Foreskin fibroblast (primary cell): ENCODE measurements at places on chromosomes 1 and 21.

DNA sequence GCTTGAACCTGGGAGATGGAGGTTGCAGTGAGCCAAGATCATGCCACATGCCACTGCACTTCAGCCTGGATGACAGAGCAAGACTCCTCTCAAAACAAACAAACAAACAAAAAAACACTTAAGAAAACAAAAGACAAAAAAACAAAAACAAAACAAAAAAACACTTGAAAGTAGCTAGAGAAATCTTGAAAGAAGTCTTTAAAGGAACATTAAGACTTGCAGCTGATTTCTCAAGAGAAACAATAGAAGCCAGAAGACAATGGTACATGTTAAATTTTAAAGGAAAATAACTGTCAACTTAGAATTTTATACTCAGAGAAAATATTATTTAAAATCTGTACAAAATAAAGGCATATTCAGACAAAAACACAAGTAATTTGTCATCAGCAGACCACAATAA, 71.3 kb downstream of the HLX start:
- DNase-seq = no peak

GRCh38 chr1:172882791-172883386, 167.9 kb downstream of the TNFSF18 start:
- DNase-seq = no peak

DNA sequence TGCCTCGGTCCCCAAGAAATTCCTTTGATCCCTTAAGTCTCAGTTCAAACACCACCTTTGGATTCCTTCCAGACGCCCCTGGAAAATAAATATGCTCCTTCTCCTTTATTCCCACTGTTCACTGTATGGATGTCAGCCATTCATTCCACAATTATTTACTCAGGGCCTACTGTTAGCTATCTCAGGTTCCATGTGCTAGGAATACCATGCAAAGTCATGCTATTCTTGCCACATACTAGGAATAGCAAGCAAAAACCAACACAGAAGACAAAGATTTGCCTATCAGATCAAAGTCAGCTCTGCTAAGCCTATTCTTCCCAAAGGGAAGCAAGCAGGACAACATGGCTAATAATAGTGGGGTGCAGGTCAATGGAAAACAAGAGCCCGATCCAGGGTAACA, 29.8 kb downstream of the TTC13 start:
- DNase-seq = no peak

DNA sequence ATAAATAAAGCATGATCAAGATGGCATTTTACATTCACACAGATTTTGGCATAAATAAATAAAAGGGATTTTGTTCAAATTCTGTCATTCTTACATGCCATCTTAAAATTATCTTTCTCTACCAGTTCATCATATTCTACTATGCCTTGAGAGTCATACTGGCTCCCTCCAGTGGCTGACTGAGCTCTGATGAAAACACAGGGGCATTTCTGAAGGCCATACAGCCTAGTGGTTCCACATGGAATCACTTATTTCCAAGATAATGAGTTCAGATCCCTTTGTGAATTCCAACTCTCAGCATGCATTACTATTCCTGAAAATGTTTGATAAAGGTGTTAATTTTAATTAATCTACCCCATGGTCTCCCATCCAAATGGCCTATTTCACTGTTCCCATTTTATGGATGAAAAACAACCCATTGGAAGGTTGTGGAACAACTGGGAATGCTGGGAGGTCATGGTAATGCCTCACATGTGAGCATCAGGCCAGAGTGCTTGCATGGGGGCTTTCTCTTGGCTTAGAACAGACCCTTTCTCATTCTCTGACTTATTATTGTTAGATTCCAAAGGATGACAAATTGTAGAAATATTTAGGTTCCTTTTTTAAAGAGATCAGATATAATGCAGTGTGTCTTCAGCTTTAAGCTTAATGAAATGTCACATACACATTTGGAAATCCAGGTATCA, 622.4 kb upstream of the PKN2 start:
- DNase-seq = peak; percentile 30

DNA sequence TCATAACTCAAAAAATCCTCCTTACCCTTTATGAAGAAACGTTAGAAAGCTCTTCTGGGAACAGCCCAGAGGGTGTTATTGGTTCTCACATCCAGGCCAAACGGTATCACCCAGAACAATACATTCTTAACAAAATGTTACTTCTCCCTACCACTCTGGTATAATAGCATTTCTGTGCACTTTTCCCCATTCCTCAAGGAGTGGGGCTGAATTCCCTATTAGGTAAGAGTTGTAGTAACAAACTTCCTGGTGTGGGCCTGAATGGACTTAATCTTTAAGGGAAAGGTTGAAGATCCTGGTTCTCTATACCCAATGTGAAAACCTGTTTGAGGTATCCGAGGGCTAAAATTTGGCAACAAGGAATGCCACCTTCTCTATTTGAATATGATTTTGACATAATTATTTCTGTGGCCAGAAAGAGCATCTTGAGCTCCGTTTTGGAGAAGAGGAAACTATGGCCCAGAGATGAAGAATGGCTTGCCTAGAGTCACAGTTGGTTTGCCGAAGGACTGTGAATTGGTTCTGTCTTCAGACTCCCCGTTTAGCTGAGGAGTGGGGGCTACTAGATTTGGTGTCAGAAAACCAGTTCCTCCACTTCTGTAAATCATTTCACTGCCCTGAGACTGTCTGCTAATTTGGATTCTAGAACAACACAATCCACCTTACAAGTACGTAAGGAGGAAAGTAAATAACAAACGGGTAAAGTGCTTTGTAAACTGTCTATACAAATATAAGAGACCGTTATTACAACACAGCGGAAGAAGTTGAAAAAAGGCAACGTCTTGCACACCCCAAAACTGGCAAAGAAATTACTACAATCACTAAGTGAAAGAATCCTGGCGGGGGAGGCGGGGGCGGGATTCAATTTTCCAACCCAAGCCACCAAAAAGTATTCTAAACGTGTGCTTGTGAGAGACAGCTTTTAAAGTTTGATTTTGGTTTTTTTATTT, 2.3 kb downstream of the ANP32E start:
- DNase-seq = no peak

- no peak for DNase-seq
These were observed 11.1 kb upstream of the SLC30A1 start for GRCh38 chr1:211589782-211590721.

DNA sequence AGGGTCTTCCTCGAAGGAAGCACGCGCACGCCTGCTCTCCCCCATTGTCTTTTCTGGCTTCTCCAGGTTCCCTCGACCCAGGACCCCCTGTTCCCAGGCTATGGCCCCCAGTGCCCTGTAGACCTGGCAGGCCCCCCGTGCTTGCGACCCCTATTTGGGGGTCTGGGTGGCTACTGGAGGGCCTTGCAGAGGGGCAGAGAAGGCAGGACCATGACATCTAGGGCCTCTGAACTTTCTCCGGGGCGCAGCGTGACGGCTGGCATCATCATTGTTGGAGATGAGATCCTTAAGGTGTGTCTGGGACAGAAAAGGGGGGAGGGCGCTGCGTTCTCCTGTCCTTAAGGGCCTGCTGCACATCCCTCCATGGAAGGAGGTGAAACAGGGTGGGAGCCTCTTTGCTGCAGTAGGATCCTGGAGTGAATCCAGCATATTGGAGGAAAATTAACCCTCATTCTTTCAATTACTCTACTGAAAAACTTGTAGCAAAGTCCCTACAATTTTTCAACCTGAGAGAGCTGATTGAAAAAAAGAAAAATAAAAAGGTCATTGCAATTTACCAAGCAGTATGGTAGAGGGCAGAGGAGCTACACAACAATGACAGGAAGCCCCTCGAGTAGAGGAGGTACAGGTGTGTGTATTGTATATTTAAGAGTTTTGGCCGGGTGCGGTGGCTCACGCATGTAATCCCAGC, 777 bp downstream of the FLAD1 start:
- no peak for DNase-seq

DNA sequence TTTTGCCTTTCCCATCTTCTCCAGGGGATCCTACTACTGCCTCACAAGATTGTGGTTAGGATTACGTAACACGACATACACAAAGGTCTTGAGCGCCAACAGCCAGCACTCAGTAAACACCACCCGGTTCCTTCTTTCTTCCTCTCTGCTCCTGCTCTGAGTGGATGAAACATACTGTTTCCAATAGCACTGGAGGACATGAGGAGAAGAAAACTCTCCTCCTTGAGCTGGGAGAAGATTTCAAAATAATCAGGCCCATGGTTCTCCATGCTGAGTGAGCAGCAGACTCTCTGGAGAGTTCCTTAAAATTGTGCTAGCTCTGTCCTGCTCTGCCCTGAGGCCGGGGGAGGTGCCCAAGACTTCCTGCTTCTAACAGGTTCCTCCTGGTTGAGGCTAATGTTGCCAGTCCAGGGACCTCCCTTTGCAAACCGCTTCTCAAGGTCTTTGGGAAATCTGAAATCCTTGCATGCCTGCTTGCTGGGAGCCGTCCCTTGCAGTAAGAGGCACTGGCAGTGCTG, 29.4 kb upstream of the MX1 start:
- DNase-seq = no peak

DNA sequence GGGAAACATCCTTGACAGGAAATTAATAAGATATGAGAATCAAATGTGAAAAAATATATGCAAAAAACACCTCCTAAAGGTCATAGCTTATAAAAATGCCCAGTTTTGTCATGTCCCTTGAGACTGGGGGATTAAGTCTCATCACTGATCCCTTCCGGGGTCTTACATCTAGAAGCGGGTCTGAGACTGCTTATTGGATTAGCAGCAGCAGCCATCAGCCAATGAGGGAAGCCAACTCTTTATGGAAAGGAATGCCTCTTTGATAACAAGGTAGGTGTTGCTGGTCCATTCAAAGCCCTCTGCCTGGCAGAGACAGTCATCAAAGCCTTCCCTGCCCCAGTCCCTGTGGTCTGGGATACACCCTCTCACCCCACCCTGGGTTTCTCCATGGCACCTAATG, 3.9 kb upstream of the CACNA1S start:
- no peak for DNase-seq

DNA sequence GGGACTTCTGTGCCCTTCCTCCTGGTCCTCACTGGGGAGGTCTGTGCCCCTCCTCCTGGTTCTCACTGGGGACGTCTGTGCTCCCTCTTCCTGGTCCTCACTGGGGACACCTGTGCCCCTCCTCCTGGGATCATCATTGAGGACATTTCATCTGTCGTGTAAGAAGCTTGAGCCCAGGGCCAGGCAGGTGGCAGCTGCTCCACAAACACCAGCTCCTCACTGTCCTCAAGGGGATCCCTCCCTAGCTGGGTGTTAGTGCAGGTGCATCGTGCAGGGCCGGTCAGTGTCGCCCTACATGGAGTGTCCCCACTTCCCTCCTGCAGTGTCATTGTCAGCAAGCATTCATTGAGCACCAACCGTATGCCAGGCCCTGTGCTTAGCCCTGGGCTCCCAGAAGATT, 312.7 kb downstream of the PTPRU start:
- no peak for DNase-seq

- DNase-seq = no peak
These were observed 98.0 kb downstream of the TGFBR3 start for GRCh38 chr1:91787919-91788318.

GRCh38 chr1:197738927-197739326, 36.4 kb downstream of the DENND1B start:
- DNase-seq = no peak

DNA sequence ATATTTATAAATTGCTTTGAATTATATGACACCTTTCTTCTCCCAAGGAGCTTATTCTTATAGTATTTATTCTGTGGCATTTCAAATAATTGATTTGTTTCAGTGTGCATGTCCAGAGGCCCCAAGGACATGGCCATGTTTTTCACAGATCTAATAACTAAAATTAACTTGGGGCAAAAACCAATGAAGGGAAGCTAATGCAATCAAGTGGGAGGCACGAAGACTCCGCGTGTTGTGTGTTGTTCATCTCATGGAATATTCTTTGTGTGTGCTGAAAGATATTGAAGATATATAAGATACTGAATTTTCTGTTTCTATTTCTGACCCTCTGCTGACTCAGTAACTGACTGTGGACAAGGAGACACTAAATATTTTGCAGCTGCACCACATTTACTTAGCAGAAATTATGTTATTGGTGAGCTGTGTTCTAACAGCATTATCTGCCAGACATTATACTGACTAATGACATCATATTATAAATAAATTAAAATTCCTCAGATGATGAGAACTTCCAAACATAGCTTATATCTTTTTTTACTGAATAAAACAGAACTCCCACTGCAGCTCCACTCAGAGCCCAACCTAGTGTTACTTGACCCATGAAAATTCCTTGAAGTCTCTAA, 519.3 kb upstream of the CXADR start:
- DNase-seq = no peak

- DNase-seq = no peak
These were observed 393 bp downstream of the ELAPOR1 start for GRCh38 chr1:109114342-109114674.

DNA sequence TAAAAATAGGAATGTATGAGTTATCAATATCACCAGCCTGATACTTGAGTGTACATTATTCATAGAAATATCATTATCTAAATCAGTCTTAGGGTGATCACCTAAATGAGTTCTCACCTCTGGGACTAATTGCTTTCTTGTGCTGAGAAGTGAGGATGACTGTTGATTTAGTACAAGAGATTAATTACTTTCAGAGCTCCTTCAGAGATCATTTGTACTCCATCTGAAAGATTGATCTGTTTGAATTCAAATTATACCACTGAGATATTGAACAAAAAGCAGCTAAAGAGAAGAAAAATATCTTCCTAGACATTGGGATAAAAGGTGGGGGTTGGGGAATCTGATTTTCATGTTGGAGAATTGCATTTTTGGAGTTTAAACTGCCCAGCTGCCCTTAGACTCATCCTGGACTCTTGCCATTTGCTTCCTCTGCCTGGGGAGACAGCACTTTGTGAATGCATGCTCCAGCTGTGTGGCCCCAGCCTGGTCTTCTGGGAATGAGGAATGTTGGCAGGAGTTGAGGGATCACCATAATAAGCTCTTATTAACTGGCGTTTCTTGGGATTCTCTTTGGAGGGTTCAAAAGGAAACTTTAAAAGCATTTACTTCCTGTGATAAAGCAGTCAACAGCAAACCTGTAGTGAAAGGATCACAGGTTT, 19.7 kb upstream of the PGBD2 start:
- DNase-seq = peak; percentile 51

DNA sequence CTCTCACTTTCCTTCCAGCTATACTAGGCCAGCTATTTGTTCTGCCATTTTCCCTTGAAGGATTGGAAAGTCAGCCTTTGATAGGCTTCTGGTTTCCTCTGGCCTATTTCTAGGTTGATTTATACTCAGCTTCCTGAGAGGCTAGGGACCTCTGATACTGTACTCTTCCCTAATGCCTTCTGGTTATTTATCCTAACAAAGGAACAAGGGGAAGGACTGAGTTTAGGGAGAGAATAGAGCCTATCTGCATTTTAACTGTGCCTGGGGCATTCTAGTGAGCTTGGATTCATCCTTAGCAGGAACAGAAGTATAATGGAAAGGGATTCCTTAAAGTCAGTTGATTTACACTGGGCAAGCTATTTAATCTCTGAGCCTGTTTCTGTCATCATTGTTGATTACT, 11.8 kb upstream of the TMEM39B start:
- no peak for DNase-seq

- no peak for DNase-seq
These were observed 692 bp upstream of the RALGPS2 start for GRCh38 chr1:178724376-178724727.

GRCh38 chr1:167430134-167430848, 88.0 kb downstream of the CD247 start:
- DNase-seq = no peak

GRCh38 chr1:24621121-24621520, 22.0 kb upstream of the SRRM1 start:
- DNase-seq = no peak
